ENCODE measurements at places on chromosomes 6 and 20.

GRCh38 chr6:152221806-152222628 is 414.5 kb downstream of the ESR1 start:
- no peak for DNase-seq

GRCh38 chr20:63295422-63295821 is 2.4 kb downstream of the COL20A1 start:
- no peak for DNase-seq

GRCh38 chr20:49818816-49819215 is 6.2 kb downstream of the SLC9A8 start:
- DNase-seq, result no peak

- DNase-seq, result no peak
Observed at GRCh38 chr6:110348961-110349690, 9.0 kb downstream of the METTL24 start.

- DNase-seq, result no peak
Observed at GRCh38 chr20:39670988-39671387, 708.8 kb downstream of the DHX35 start.

GRCh38 chr6:107600121-107600520 is 110.2 kb downstream of the SOBP start:
- DNase-seq, result no peak

GRCh38 chr20:44065401-44066340 is 121.3 kb downstream of the JPH2 start:
- DNase-seq, result no peak

DNA sequence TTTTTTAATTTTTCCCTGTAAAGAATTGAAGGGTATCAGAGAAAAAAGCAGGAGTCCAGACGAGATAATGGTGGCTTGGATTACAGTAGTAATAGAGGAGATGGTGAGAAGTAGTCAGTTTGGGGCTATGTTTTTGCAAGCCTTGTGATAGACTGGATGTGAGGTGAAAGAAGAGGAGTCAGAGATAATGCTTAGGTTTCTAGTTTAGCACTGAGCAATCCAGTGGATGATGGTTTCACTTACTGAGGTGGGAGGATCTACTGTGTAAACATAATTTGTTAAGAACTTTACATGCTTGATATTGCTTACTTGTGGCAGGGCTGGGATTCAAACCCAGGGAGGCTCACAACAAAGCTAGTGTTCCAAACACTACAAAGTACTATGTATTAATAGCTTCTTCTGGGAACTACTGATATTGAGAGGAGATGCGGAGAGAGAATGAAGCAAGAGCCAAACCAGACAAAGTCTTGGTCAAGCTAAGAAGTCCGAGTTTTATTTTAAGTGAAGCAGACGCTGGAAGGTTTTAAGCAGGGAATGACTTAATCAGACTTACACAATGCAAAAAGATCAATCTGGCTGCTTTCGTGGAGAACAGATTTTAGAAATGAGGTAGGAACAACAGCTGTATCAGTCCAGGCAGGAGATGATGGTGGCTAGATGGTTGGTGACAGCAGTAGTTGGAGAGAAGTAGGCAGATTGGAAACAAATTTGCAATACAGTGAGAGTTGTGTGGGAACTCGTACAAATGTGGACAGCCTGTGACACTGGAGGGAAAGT is 58.0 kb downstream of the ZFAND3 start:
- DNase-seq, result no peak

- DNase-seq, result peak; percentile 60
Observed at GRCh38 chr6:134317471-134318131, at the start of gene SGK1. Gene SGK1, minus strand, starts transcription at chr6:134318112. Its CDS starts 652 bp downstream, at chr6:134317460.

GRCh38 chr6:83352424-83353061 is 78.3 kb downstream of the ME1 start:
- no peak for DNase-seq

- DNase-seq, result no peak
Observed at GRCh38 chr6:110653381-110653780, 161.9 kb downstream of the CDK19 start.

DNA sequence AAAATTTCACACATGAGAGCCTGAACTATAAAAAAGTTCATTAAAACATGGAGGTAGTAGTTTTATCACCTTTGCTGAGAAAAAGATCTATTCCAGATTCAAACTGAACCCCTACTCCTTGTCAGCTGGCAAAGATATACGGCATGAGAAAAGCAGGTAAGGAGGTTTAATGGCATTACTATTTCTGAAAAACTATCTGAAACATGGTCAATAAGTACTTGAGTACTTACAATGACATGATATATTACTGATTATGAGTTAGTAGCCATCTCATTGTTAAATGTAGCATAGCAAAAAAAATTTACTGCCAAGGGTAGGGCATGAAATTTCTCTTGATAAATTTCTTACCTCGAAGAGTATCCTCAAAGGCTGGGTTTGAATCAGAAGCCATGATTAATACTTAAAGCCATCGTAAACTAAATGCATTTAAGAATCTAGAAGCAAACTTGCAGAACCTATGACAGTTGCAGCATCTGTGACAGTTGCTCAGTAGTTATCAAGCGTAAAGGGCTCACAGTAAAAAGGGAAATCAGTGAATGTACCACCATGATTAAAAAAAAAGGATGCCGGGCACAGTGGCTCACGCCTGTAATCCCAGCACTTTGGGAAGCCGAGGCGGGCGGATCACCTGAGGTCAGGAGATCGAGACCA is 8.7 kb downstream of the SLC17A5 start:
- no peak for DNase-seq

- no peak for DNase-seq
Observed at GRCh38 chr6:93964321-93964720, 545.0 kb upstream of the EPHA7 start.

- no peak for DNase-seq
Observed at GRCh38 chr6:13063300-13063918, 264.9 kb downstream of the TBC1D7 start.

- no peak for DNase-seq
Observed at GRCh38 chr20:38193586-38194105, 28.6 kb upstream of the TGM2 start.

DNA sequence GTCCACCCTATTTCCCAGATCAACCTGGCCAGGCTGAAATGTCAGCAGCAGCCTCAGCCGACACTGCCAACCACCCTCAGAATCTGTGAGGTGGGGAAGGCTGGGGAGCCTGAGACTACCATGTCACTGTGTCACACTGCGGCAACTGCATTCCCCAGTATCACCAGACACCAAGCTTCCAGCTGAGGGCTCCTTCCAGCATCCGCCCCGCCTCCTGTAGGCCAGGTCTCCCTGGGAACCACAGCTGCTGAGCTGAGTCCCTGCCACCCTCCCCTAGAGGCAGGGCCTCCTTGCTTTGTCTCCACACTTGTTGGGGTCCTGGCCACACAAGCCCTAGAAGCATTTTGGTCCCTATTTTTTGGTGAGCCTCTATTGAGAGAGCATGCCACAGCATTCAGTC is 115.7 kb downstream of the UNC5CL start:
- DNase-seq, result no peak

- DNase-seq, result no peak
Observed at GRCh38 chr6:20740088-20740487, 205.8 kb downstream of the CDKAL1 start.

- DNase-seq, result no peak
Observed at GRCh38 chr6:120590611-120591010, 743.7 kb downstream of the TBC1D32 start.

DNA sequence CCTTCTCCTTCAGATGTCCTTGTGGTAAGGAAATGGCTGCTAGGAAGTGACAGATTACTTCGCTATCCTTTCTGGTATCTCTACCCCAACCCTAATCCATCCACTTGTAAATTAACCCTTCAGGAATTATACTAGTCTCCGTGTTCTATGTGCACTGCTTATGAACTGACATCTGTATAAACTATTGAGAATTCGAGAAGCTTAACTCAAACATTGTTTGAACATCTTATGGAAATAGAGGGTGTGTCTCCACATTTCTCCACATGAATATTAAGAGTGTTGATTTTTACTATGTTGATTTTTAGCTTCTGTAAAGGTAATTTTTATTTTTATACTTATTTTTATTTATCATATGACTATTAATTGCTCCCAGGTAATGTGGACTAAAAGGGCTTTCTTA is 457.6 kb upstream of the ZNF337 start:
- DNase-seq, result no peak

DNA sequence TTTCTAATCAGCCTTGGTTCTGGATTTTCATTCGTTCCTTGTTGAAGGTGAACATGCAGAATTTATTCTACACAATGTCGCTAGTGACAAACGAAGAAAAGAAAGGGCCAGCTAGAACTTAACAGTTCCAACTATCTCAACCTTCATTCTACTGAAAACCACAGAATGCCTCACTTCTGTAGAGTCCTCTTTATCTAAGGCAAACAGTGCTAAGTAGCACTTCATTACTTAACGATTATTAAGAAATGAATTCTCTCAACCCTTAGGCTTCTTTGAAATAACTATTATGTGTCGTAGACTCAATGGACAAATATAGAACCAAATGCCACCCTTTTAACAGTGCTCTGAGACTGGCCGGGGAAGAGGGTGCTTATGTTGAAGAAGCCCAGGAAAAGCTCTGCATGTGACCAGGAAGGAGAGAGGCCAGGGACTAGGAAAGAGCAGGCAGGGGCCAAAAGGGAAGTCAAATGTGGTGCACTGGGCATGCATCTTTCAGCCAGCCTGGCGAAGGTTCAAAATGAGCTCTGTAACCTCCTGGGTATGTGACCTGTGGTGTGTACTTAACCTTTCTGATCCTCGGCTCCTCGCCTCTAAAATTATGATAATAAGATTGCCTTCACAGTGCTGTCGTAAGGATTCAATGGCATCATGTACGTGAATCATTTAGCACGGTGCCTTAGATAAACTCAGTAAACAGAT is 55.4 kb upstream of the BMP2 start:
- no peak for DNase-seq

DNA sequence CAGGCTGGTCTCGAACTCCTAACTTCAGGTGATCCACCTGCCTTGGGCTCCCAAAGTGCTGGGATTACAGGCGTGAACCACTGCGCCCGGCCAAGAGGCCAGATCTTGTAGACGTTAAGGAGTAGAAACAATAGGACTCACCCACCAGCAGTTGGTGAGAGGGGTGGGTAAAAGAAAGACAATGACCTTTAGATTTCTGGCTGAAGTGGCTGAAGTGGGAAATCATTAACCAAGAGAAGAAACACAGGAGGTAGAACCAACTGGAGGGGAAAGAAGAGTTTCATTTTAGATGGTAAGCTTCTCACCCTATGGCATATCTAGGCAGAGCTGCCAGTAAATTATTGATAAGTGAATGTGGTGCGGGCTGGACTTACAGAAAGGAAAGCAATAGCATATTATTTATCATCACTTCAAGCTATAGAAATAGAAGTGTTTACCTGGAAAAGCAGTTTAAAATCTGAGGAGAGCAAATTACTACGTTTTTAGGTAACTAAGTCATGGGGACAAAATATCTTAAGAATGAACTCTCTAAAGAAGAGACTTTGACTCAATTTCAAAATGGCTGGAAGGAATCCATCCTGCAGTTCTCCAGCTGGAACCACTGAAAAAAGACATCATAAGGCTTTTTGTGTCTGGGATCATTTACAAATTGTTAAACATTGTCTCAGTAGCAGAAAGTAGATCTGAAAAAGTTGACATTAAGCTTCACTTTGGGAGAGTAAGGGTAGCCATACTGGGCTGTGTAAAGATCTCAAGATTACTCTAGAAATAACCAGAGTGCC is 109.6 kb downstream of the ALDH8A1 start:
- no peak for DNase-seq

GRCh38 chr6:8953310-8953709 is 518.0 kb upstream of the SLC35B3 start:
- no peak for DNase-seq

- DNase-seq, result no peak
Observed at GRCh38 chr6:39428152-39428551, 105.7 kb upstream of the KCNK16 start.

DNA sequence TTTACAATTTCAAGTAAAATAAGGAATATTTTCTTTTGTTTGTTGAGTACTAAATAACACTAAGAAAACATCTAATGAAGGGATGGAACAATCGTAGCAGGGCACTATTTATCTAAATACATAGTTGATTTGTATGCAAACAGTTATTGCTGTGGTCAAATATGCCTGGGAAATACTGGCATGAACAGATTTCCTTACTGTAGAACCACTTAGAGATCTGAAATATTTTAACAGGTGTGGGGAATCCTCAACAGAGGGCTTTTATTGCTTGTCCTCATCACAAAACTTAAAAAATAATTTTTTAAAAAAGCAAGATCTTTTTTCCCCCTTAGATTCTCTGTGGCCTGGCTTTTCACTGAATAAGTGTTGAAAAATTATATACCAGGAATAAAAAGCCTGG is 233.0 kb upstream of the FAM83B start:
- no peak for DNase-seq

DNA sequence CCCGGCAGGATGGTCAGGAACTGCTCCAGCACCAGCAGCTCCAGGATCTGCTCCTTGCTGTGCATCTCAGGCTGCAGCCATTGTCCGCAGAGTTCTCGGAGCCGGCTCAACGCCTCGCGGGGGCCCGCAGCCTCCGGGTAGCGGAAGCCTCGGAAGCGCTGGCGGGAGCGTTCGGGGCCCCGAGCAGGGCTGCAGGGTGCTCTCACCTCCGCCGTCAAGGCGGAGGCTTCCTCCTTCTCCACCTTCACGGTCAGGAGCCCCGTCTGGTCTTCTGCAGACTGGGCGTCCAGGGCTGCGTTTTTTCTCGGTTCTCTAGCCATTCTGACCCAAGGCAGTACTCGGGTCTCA is 434 bp downstream of the ZKSCAN4 start:
- DNase-seq, result peak; percentile 72

DNA sequence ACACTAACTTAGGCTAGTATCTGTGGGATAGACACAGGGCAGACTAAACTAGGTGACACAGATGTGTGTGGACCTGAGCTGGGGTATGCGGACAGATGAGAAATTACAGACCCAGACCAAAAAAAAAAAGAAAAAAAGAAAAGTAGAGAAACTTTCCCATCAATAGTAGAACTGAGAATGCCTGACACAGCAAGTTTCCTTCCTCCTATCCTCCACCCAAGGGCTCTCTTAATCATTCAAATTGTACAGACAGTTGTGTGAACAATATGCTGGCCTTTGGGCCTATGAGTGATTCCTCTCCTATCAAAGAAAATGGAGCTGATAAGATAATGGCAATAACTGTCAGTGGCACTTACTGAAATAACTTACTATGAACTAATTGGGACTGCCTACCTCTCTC is 226.7 kb upstream of the PRDM1 start:
- no peak for DNase-seq

DNA sequence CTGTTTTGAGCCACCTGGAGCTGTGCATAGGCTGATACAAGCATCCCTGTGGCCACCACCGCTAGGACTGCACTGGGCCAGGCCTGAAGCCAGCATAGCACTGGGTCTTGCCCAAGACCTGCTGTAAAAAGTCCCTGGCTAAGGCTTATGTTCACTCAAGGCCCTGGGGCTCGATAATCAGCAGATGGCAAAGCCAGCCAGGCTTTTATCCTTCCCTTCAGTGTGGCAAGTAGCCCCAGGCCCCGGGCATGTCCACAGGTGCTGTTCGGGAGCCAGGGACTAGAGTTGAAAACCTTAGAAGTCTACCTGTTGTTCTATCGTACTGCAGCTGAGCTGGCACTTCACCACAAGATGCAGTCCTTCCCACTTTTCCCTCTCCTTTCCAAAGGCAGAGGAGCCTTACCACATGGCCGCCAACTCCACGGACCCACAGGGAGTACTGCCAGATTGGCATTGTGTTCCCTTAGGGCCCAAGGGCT is 226.4 kb upstream of the ZNF217 start:
- DNase-seq, result peak; percentile 44
